ENCODE measurements at places on chromosomes 6 and 20.

- DNase-seq = peak; percentile 8
Observed at GRCh38 chr6:138944412-138944811, 43.6 kb downstream of the REPS1 start.

GRCh38 chr20:37899105-37900045 lies 3.6 kb upstream of the VSTM2L start:
- no peak for DNase-seq

DNA sequence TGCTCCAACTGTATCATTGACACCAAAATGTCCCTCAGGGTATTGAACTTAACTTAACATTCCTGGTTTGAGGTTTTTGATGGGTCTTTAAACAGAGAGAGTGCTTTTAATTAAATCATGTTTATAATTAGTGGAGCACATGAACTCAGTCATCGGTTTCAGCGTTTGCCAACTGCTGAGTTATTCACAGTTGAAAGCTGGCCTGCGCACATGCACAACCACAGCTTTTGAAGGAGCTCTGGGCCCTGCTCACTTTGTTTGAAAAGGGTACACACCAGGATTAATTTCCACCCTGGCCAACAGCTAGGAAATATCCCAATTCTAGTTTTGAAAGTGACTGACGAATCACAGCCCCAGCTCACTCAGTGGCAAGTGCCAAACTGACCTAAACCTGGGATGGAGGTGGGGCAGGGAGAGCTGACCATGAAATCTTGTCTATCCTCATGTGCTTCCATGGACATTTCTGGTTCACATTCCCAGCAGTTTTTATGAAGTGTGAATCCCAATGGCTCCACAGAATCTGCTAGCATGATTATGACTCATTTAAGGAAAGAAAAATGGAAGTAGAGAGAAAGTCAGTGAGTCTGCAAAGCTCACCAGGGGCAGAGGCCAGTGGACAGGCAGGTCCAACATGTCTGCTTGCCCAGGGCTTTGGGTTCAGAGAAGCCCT lies 247.8 kb downstream of the FNDC1 start:
- no peak for DNase-seq

DNA sequence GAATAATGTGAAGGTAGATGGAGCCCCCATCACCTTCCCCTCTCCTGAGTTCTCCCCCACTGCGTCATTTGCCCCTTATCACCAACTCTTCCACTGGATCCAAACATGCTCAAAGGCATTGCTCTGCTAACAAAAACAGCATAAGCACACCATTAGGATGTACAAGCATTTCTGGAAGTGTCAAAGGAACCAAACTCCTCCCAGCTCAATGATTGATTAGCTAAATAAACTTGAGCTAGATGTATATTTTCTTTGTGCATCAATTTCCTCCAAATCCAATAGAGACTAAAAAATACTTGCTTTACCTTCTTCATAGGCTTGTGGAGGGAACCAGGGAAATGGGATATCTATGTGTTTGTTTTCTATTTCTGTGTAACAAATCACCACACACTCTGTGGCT lies 248.4 kb upstream of the JARID2 start:
- DNase-seq = no peak

DNA sequence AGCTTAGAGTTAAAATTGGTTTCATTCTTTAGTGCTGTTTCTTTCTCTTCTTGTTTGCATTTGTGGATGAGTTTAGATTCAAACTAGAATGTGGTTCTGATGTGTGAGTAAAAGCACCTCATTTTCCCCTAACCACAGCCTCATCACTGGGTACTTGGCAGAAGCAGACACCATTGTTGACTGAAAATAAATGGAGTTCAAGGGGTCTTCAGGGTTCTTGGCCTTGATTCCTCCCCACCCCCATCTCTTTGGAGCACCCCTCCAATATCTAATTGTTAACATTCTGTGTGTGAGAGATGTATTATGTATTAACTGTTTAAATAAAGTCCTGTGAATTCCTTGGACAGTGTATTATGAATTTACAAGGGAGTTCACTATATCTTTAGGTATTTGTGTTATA lies 59.6 kb downstream of the JARID2 start:
- no peak for DNase-seq

All from NK-92 treated with Interleukin-12 subunit alpha and Interleukin-12 subunit beta, amount 100 ng/mL, for 24 hours (cell line).